NCI-H187 (cell line): ENCODE measurements at places on chromosomes 7 and 10.

- no peak for DNase-seq
Measured at GRCh38 chr7:70455925-70456324, 676.0 kb upstream of the GALNT17 start.

DNA sequence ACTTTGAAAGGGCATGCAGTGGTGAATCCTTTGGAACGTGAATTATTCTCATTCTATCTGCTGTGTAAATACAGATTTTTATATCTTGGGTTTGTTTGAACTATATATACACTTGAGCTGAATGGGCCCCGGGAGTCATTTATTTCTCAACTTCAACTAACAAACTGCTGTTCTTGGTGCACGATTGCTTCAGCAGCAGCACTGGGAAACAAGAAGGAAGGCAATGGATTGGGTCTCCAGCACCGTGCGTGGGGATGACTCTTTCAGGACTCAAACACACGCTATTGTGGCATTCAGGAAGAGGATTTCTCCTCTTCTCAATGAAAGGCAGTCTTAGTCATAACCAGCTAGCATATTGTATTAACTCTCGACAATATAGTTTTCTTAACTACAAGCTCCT is 226.0 kb upstream of the NFE2L3 start:
- DNase-seq: no peak

DNA sequence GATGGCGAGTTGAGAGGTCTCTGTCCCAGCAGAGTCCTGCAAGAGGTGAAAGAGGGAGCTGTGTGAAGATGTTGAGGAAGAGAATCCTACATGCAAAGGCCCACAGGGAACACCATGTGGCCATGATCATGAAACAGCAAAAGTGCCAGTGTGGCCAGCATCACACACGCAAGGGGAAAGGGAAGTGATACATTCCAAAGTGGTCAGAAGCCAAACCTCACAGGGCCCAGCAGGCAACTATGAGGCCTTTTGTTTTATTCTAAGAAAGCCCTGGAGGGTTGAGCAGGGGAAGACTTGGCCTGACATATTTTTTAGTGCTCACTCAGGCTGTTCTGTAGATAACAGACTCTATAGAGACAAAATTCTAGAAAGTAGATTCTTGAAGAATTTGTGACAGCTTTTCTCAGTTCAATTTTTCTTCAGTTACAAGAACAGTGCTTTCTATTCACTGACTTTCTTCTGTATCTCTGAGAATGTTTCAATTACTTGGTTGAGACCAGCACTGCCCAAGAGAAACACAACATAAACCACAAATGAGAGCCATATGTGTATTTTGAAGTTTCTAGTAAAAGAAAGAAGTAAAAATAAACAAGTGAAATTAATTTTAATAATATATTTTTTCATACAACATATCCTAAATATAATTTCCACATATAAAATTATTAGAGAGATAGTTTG is 82.3 kb downstream of the HTR7 start:
- no peak for DNase-seq

GRCh38 chr10:112429147-112429546 is 17.6 kb downstream of the ZDHHC6 start:
- no peak for DNase-seq

GRCh38 chr10:28449926-28450325 is 83.0 kb upstream of the WAC start:
- no peak for DNase-seq

DNA sequence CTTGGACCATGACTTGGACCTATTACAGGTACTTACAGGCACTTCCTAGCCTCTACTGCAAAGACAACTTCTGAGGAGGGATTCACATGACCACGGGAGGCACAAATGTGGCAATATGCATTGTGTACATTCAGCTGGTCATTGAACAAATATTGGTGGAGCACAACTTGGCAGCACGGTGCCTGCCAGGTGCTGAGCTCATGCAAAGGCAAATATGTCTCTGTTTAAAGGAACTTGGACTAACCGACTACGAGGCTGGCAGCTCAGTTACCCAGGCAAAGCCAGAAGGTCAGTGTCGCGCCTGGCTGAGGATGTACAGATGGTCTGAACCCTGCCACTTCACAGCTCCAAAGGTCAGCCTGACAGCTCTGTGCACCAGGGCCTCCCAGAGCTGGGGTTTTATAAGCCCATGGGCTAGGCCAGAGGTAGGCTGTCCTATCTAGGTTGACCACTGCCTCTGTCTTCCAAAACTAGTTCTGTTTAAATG is 6.1 kb downstream of the DENND11 start:
- DNase-seq: no peak

GRCh38 chr10:59857921-59858320 is 48.4 kb downstream of the CCDC6 start:
- DNase-seq: no peak

DNA sequence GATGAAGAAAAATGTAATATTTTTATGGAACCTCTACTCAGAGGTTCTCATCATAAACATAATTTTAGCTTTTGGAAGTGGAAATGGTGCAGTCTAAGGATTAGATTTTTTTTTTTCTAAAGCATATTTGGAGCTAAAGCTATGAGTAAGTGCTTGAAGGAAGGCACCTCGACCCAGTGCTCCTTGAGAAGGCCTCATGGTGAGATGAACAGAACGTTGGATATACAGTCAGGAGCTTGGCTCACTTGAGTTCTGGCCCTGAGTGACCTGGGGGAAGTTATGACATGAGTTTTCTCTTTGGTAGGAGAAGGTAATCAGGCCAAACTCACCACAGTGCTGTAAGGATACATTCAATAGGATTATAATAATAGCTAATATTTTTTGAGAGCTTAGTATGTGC is 163.3 kb downstream of the JCAD start:
- DNase-seq: no peak

- DNase-seq: no peak
Measured at GRCh38 chr10:124287791-124288190, 130.9 kb downstream of the OAT start.

GRCh38 chr10:79982362-79982800 is 33.5 kb upstream of the SFTPD start:
- DNase-seq: no peak

DNA sequence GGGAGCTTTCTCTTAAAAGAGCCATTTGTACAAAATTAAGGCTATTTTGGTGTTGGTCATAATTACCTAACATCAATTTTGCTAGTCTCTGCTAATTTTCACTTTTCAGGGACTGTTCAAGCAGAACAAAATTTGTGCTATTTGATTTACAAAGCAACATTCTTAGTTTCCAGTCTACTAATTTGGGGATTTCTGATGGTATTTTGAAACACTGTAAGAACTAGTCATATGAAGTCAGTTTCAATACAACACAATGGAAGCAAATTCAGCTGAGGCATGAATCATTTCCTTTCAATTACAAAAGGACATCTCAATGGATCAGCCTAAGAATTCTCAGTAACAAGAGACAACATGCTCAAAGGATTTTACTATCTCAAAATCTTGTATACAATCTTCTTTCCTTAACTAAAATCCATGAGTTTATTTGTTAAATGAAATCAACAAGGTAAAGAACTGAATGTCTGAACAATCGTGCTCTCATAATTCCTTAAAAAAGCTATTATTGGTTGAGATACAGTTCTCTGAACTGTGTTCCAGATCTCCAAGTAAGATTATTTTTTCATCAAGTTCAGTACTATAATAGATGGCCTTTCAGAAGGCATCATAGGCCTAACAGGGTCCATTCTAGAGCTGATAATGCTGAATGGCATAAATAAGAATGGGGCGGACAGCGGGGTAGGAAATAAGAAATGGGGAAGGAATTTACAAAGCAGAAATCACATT is 144.6 kb downstream of the NRCAM start:
- no peak for DNase-seq

DNA sequence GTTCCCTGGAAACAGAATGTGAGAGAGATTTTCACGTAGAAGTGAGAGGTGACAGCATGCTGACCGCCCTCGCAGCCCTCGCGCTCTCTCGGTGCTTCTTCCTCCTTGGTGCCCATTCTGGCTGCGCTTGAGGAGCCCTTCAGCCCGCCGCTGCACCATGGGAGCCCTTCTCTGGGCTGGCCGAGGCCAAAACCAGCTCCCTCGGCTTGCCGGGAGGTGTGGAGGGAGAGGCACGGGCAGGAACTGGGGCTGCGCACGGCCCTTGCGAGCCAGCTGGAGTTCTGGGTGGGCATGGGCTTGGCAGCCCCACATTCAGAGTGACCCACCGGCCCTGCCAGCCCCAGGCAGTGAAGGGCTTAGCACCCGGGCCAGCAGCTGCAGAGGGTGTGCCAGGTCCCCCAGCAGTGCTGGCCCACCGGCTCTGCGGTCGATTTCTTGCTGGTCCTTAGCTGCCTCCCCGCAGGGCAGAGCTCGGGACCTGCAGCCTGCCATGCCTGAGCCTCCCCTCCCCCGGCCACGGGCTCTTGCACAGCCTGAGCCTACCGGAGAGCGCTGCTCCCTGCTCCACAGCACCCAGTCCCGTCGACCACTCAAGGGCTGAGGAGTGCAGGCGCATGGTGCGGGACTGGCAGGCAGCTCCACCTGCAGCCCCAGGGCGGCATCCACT is 888.7 kb upstream of the ZWINT start:
- DNase-seq: no peak

- no peak for DNase-seq
Measured at GRCh38 chr10:48613016-48613415, 8.1 kb upstream of the ARHGAP22 start.

DNA sequence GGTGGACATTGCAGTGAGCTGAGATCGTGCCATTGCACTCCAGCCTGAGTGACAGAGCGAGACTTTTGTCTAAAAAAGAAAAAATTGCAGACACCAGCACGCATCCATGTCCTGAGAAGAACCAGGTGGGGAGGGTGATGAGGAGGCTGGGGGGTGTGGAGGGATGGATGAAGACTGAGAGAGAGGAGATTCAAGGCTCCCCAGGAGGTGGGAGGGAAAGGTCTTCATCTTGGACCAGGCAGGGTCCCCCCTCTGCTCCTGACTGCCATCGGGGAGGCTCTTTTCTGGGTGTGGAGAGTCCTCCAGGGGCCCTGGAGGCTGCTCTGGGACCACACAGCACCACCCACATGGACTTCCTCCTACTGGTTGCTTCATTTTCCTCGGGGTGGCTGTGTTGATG is 1.5 kb downstream of the SCART1 start:
- no peak for DNase-seq

DNA sequence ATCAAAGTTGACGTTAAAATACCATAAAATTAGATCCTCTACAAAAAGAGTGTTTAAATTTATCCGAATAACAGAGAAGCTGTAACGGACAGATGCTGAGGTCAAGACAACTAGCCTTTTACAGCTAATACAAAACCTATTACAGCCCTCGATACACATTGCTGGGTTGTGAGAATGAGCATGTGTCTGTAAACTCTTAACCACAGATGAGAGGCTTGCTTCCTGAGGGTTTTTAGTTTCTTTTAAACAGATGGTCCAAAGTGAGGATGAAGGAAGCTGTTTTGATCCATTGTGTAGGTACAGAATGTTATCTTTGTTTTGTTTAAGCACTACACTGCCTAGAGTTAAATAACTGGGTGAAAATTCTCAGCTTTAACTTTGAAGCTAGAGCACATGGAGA is 578.2 kb downstream of the PARD3 start:
- DNase-seq: no peak

- DNase-seq: no peak
Measured at GRCh38 chr10:28171468-28172222, 131.2 kb downstream of the MPP7 start.

DNA sequence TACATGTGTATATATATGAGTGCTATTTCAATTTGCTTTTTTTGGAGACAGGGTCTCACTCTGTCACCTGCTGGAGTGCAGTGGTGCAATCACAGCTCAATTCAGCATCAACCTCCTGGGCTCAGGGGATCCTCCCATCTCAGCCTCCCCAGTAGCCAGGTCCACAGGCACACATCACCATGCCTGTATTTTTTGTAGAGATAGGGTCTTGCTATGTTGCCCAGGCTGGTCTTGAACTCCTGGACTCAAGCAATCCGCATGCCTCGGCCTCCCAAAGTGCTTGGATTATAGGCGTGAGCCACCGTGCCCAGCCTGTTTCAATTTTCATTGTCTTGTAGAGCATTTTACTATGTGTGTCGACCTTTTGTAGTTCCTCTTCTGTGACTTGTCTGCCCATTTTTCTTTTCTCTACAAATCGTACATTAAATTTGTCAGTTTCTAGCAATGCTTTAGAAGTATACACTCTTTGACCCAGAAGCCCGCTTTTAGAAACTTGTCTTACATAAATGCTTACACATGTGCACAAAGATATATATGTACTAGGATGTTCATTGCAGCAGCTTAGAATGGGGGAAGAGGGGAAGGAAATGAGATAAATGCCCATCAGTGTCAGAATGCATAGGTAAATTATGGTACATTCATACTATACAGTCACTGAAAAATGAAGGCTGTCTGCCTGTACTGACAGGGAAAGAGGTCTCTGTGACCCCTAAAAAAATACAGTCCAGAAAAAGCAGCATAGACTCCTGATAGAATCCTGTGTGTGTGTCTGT is 12.2 kb upstream of the RFC2 start:
- DNase-seq: no peak

DNA sequence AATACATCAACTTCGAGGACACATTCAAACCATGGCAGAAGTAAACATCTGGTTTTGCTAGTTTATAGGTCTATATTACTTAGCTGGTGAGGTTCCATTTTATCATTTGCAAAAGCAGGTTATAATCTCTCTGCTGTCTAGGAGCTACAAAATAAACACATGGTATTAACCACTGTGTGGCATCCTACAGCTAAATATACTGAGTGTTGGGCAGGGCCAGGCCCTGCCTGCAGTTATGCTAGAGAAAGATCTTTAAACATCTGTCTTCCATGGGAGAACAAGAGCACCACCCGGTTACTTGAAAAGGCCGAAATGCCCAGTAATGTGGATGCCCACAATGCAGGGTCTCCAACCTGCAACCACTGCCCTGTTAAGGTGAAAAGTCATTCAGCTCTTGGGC is 20.6 kb upstream of the FKBP9 start:
- DNase-seq: no peak
